ENCODE measurements at places on chromosomes 13 and 19.

GRCh38 chr13:109868578-109869311 lies 82.4 kb upstream of the IRS2 start:
- no peak for DNase-seq

DNA sequence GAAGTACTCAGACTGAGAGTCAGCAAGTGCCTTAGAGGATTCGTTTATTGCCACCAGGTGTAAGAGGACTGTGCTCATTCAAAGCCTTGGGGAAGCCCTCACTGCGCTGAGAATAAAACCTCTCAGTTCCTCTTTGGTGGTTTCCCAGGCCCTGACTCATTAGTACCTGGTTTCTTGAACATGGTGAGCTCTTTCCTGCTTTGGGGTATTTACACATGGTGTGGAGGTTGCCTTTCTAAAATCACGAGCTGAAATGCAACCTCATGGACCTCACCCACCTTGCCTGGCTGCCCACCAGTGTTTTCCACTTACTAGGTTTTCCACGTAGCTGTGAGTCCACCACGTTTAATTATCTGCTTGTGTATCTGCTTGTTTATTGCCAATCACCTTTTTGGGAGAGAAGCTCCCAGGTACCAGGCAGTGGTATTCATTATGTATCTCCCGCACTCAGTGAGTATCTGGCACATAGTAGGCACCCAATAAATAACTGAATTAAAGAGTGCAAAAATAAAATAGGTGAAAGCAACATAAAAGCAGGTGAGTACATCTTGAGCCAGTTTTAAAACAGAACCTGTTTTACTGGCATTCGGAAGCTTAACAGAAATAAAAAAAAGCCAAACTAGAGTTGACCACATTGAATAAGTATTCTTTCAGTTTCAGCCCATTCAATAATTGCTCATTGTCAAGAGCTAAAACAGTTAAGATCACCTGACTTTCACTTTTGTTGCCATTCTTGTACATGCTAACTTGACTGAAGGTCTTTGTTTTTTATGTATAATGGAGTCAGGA lies 533.0 kb downstream of the MYO16 start:
- no peak for DNase-seq

DNA sequence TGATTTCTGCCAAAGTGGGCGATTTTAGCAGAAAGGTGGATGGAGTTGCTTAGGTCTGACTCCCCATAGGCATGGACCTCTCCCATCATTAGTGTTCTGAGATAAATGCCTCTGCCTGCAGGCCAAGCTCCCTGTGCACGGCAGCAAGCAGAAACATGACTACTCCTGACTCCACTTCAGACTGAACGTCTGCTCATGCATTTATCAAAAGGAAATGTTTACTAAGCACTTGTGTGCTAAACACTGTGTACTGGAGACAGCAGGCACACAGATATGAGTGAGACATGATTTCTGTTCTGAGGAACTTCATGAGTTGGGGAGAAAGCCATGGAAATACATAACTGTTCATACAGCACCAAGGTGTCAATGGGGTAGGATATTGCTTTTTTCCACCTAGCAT lies 149.6 kb downstream of the MIPEP start:
- no peak for DNase-seq

DNA sequence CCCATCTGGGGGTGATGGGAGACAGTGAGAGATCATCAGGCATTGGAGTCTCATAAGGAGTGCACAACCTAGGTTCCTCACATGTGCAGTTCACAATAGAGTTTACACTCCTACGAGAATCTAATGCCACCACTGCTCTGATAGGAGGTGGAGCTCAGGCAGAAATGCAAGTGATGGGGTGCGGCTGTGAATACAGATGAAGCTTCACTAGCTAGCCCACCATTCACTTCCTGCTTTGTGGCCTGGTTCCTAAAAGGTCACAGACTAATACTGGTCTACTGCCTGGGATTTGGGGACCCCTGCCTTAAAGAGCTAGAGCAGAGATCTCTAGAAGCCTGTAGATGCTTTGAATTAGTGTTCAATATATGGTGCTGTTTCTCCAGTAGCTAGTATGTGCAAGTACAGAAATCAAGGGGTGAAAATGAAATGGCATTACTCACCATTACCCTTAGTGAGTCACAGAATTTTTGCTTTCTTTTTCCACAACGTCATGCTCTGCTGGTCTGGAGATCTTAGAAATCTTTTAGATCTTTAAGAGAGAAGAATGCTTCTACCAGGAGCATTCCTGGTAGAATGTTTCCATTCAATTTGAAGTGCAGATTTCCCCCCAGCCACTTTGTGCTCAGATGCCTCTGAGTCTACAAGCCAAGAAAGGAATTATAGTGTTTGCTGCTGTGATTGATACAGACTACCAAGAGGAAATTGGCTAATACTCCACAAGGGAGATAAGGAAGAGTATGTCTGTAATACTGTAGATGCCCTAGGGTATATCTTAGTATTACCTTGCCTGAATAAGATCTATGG lies 2301.2 kb downstream of the PCDH9 start:
- DNase-seq, result no peak

DNA sequence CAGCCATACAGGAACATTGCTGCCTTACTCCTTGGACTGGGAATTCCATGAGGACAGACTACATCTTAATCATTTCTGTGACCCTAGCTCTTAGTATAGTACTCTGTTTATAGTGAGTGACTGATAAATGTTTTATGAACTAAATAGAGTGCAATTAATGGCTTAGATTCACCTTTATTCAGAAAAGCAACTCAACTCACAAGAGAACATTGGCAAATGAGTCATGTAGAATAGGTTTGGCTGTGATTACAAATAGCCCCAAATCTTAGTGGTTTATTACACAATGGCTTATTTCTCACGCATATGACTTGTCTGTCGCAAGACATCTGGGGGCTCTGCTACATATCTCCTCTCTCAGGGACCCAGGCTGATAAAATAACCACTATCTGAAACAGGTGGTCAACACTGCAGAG lies 121.6 kb upstream of the KL start:
- no peak for DNase-seq

GRCh38 chr13:35470671-35471661 lies 5.5 kb downstream of the MAB21L1 start:
- no peak for DNase-seq

DNA sequence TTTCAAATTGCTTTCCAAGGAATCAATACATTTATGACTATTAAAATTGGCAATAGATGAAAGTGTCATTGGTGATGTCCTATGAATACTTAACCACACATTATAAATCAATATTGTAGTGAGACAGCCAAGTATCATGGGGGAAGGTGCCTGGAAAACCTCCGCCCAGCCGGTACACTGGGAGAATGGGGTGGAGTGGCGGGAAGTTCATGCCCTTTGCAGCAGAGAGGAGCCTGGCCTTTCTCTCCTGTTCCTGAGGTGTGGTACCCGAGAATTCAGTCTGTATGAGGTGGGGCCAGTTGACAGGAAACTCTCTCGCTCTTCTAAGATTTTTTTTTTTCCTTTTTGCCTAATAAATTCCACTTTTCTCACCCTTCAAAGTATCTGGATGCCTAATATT lies 25.4 kb upstream of the ABCC4 start:
- no peak for DNase-seq

DNA sequence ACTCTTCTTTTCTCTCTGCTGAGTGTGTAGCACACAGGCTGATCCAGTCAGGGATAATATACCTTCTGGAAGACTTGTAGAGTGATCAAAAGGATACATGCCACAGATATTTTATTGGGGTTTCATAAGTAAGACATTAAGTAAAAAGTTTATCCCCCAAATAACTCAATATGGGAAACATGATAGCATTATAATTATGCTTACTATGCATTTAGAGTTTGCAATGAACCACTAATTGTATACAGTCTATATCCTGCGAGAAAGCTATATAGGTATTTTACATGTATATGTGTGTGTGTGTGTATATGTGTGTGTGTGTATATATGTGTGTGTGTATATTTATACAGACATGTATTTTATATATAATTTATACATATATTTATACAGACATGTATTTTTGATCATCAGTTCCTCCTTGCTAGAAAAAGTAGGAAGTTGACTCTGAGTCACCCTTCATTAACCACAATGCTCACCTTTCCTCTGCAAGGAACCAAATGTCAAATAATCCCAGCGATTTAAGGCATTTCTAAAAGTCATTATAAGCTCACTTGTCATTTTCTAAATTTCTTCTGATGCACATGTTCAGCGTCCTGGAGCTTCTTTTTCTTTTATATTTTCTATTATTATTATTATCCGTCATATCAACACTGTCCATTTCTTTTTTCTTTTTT lies 312.5 kb upstream of the OBI1 start:
- DNase-seq, result no peak

- no peak for DNase-seq
Measured at GRCh38 chr19:48613852-48614435, 932 bp downstream of the FAM83E start.

- no peak for DNase-seq
Measured at GRCh38 chr13:31166591-31166990, 4.9 kb upstream of the HSPH1 start.

DNA sequence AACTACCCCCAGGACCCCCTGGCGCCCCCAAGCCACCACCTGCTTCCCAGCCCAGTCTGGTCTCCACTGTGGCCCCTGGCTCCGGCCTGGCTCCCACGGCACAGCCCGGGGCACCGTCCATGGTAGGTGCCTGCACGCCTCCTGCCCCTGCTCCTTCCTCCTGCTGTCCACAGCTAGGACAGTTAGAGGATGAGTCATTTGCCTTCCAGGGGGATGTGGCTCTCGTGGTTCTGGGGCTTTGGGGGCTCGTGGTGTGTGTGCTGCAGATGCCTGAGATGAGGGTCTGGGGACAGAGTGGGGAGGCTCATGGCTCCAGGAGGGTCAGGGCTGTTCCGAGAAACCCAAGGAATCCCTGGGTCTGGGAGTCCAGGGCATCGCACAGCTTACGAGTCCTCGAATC lies 12.7 kb downstream of the MED25 start:
- no peak for DNase-seq

GRCh38 chr13:78596736-78597601 lies 6.4 kb downstream of the POU4F1 start:
- no peak for DNase-seq

GRCh38 chr13:40910324-40911050 lies 108.6 kb downstream of the ELF1 start:
- DNase-seq, result no peak

- no peak for DNase-seq
Measured at GRCh38 chr13:37340901-37341670, 235.6 kb upstream of the CSNK1A1L start.

- no peak for DNase-seq
Measured at GRCh38 chr13:50678464-50679162, 164.9 kb downstream of the DLEU7 start.

DNA sequence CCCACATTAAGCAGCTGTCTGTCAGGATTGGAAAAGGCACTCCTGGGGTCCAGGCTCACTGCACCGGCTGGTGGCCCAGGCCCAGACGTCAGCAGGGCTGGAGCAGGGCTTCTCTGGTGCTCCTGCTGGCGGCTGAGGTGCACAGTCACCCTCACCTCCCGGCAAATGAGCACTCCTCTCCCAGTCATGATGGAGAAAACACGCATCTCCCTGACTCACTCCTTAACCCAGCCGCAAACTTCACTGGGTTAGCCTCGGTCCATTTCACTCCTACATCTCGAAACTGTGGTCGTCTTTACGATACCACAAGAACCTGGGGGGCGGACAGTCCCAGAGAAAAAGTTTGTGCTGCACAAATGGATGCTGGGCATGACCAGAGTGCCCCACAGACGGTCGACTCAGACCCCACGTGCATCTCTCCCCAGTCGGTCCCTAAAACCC lies 3.3 kb upstream of the RASA3 start:
- no peak for DNase-seq

GRCh38 chr19:42443944-42444398 lies 1.2 kb upstream of the CXCL17 start:
- DNase-seq, result no peak

DNA sequence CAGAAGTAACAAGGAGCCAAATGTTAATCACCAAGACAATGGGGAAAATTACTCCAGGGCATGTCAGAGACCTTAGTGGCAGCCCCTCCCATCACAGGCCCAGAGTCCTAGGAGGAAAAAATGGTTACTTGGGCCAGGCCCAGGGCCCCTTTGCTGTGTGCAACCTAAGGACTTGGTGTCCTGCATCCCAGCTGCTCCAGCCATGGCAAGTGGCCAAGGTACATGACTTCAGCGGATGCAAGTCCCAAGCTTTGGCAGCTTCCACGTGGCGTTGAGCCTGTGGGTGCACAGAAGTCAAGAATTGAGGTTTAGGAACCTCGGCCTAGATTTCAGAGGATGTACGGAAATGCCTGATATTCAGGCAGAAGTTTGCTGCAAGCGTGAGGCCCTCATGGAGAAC lies 46.7 kb downstream of the OR10H4 start:
- no peak for DNase-seq

DNA sequence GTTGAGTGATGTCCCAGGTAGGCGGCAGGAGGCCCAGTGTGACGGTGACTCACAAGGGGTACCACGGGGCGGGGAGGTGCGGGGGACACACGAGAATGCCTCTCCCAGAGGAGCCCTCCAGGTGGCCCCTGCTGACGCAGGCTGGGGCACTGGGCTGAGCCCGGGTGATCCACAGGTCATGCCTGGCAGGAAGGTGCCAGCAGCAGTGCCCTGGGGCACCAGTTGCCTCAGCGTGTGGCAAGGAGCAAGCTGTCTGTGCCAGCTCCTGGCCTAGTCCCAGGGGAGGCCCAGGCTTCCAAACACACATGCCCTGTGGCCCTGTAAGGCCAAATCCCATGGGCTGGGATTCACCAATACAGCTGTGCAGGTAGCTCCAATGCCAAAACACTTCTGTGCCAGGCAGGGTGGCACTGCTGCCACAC lies 28.0 kb downstream of the AKT2 start:
- no peak for DNase-seq

DNA sequence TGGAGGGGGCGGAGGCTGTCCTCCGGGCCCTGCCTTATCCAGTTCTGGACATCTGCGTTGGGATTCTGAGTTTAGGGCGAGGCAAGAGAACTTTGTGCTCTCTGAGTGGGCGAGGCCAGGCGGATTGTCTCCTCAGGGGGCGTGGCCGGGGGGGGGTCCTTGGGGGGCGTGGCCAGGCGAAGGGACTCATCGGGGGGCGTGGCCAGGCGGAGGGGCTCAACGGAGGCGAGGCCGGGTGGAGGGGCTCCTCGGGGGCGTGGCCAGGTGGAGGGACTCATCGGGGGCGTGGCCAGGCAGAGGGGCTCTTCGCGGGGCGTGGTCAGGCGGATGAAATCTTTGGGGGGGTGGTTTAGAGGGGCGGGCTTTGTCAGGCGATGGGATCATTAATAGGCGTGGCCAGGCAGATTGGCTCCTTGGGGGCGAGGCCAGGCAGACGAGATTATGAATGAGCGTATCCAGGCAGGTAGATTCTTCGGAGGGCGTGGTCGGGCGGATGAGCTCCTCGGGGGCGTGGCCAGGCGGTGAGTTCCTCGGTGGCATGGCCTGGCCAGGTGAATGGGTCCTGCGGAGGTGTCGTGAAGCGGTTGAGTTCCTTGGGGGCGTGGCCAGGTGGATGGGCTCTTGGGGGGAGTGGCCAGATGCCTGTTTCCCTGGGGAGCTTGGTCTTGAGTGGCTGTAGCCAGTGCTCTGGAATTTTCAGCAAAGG lies 10.3 kb upstream of the CACNG7 start:
- no peak for DNase-seq

GRCh38 chr13:23320926-23321534 lies 112.5 kb downstream of the SACS start:
- no peak for DNase-seq

Data from activated CD4-positive, CD25-positive, alpha-beta regulatory T cell (primary cell).